ENCODE measurements at places on chromosomes 1 and 21.

DNA sequence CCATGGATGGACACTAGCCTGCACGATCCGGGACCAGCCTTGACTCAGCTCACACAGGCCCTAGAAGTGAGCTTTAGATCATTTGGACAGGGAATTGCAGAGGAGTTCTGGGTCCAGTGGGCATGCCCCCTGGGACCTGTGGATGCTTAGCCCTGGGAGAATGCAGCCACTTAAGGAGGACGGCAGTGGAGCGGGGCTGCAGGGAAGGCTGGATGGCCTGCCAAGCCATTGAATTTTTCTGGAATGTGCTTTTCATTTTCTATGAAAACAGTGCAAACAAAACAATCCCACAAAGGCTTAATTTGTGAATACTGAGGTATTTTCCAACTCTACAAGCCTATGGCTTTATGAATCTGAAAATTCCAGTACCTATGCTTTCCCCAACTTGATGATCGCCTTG is 80.4 kb upstream of the GCLM start:
- DNase-seq: no peak

GRCh38 chr1:9248341-9249262 is 14.0 kb downstream of the H6PD start:
- no peak for DNase-seq

DNA sequence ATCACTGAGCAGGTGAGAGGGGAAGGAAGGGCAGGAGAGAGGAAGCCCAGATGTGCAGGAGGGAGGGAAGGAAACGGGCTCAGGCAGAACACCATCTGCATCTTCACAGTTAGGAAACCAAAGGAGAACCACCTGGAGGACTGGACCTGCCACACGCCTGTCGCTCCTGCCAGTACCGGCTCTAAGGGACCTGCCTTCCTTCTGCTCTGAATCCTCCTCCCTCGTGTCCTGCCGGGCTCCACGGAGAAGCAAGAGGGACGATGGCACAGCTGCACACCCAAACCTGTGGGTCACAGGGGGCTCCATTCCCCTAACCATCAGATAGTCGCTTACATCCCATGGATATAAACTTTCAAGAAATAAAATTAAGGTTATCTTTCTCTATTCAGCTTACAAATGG is 56.1 kb downstream of the TOR1AIP2 start:
- DNase-seq: no peak

- DNase-seq: no peak
These were observed 21.1 kb downstream of the CACNA1E start for GRCh38 chr1:181504399-181504842.

DNA sequence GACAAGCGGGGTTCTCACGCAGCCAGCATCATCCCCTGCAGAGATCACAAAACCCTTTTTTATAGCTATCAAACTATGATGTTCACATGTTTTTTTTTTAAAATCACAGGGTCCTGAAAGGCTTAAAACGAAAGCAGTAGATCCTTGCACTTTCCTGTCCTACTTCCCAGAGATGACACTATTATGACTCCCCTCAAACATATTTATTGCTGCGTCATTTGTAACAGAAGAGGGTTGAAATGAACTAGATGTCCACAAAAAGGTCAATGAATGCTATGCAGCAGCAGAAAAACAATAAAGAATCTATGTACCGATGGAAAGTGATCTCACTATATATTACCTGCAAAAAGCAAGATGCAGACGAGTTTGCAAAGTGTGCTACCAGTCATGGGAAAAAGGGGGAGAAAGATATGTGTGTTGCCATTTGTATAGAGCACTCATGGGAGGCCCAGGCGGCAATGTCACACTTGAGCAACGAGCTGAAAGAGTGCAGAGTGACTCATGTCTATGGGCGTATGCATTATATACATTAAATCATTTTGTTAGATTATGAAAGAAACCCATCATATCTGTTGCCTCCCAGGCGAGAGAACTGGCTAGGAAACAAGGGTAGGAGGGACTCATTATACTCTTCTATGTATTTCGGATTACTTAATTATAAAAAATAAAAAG is 68.9 kb upstream of the PARP1 start:
- DNase-seq: no peak

GRCh38 chr1:104125970-104126369 is 376.3 kb downstream of the AMY1C start:
- DNase-seq: no peak

DNA sequence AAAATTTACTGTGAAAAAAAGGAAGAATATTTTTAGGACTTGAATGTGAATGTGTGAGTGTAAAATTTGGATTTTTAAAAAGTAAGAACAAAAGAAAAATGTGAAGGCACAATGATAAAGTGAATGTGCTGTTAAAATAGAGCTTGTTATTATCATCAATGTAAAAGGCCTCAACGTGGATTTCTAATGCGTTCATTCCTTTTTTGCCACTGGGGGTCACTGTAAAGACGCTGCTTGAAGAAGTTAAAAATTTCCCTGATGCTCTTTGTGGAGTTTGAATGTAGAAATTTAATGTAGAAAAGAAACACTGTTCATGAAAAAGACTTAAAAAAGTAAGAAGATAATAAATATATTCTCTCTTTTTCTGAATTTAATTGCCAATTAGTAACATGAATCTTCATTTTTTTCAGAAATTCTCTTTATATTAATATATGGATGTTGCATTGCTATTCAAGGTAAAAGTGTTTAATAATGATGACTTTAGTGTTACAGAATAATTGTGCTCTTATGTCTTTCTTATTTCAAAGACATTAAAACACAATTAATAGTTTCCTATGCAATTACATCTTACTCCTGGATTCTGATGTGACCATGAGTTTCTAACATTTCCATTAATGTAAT is 161.5 kb downstream of the DNM3 start:
- no peak for DNase-seq

- DNase-seq: no peak
These were observed 19.2 kb downstream of the CLDN19 start for GRCh38 chr1:42720868-42721267.

DNA sequence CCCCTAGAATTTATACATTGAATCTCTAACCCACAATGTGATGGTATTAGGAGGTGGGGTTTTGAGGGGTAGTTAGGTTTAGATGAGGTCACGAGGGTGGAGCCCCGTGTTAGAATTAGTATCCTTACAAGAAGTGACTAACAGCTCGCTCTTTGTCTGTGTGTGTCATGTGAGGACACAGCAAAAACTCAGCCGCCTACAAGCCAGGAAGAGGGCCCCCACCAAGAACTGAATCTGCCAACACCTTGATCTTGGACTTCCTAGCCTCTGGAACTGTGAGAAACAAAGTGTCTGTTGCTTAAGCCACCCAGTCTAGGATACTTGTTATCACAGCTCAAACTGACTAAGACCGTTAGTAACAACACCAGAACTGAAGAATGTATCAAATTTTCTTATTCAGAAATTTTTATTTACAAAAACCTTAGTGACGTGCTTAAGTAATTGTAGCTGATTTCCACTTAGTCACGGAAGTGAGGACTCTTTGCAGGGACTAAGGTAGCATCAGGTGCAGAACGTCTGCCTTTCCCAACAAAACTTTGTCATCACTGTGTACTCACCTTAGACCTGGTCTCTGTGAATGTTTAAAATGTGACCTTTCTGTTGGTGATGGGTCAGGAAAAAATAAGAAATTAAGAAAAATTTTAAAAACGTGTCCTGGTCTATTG is 24.5 kb upstream of the LRRC8C start:
- no peak for DNase-seq

- DNase-seq: no peak
These were observed 176.7 kb downstream of the TTLL7 start for GRCh38 chr1:83822208-83822607.

- DNase-seq: no peak
These were observed 335.9 kb downstream of the RGS7 start for GRCh38 chr1:241020851-241021697.

GRCh38 chr1:42957229-42957879 is 1.3 kb downstream of the SLC2A1 start:
- DNase-seq: no peak

GRCh38 chr21:32951041-32951440 is 74.7 kb upstream of the OLIG2 start:
- DNase-seq: no peak

DNA sequence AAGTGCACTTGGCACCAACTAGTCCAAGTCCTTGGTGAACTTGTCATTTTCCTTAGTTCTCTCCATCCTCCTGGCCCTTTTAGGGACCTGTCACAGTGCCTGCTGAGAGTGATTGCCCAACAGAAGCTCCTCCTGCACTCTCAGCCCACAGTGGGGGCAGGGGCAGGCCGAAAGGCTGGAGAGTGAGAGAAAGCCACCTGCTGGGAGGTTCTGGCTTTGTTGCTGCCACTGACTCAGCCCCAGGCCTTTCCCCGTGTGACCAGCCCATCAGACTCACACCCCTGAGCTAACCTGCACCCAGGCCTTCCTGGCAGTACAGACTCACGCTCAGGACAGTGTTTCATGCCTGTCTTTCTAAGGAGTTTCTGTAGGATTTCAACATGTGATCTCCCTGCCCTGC is 17.1 kb upstream of the PROK1 start:
- no peak for DNase-seq

- no peak for DNase-seq
These were observed 119.9 kb downstream of the ACBD6 start for GRCh38 chr1:180382326-180383115.

GRCh38 chr1:200909757-200910239 is 15.1 kb downstream of the INAVA start:
- no peak for DNase-seq

- no peak for DNase-seq
These were observed 203.2 kb downstream of the RHOU start for GRCh38 chr1:228938537-228938901.

- no peak for DNase-seq
These were observed 1.0 kb downstream of the FTCD start for GRCh38 chr21:46154155-46154954.

DNA sequence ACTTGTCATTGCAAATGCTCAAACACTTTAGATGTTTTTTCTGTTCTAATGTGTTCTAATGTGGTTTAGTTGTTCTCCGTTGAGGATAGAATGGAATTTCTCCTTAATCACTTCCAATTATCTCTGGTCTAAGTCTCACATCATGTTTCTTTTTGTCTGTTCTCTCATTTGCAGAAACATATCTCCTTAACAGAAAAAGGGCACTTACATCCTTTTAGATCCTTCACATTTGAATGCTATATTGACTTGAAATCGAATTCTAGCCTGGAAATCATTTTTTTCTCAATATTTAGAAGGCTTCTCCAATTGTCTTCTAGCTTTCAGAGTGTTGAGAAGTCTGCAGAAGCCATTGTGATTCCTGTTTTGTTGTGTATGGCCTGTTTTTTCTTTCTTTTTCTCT is 7.3 kb upstream of the SAMSN1 start:
- no peak for DNase-seq

DNA sequence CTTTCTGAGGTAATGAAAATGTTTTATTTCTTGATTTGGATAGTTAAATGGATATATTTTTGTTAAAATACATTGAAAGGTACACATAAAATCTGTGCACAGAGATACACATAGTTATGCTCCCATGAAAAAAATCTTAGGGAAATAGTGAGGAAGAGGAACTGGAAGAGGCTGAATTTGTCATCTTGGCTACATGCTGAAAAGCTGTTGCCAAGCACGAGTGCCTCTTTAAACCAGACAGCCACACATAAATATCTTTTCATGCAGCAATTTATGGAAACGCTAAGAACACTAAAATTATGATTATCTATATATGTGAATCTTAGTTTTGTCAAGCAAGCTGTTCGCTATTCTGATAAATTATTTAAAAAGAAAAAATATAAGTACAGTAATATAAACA is 12.8 kb upstream of the ADAR start:
- no peak for DNase-seq

DNA sequence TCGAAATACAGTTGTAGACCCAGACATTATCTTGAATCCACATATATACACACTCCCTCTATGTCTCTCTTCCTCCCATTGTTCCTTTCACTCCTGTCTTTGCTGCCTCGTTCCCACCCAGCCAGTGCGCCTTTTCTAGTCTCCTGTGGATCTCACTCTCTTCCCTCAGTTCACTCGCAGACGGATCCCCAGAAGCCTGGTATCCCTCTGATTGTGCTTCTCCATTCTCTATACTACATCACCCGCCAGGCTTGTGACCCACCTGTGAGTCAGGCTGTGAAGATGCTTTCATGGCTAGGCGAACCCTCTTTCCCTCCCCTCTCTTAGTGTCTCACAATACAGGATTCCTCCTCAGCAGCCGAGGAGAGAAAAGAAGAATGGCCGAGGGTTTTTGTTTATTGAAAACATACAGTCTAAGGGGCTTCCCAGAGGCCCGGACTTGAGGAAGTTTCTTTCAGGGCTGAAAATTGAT is 1.5 kb downstream of the HCN3 start:
- no peak for DNase-seq

- DNase-seq: no peak
These were observed 19.1 kb upstream of the NPHP4 start for GRCh38 chr1:6011161-6011945.

GRCh38 chr1:158285756-158286241 is 3.9 kb upstream of the CD1C start:
- DNase-seq: no peak

DNA sequence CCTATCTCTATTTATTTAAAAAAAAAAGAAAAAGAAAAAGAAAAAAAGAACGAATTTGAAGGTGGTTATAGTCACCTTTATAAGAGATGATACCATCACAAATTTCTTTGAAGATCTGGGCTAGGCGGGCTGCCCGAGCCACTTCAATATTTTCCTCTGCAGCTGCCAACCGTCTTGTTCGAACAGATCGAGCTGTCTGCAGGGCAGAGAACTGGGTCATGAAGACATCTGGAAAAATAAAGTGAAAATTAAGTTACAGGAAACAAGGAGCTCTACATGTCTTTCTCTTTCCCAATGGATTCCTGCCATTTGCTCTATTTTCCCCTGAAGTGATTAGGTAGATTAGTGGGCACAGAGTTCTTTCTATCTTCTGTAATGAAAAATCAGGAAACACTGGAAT is 31.9 kb downstream of the RUSC1 start:
- no peak for DNase-seq

- no peak for DNase-seq
These were observed 278.0 kb downstream of the BRINP2 start for GRCh38 chr1:177448652-177449357.

- peak; percentile 62 for DNase-seq
These were observed 6.5 kb downstream of the KCNN3 start for GRCh38 chr1:154863315-154864174.

GRCh38 chr1:6905790-6906189 is 120.5 kb downstream of the CAMTA1 start:
- no peak for DNase-seq

- DNase-seq: no peak
These were observed 86.4 kb downstream of the NENF start for GRCh38 chr1:212519131-212519530.

- DNase-seq: no peak
These were observed 14.3 kb downstream of the DMRTB1 start for GRCh38 chr1:53473463-53473862.

DNA sequence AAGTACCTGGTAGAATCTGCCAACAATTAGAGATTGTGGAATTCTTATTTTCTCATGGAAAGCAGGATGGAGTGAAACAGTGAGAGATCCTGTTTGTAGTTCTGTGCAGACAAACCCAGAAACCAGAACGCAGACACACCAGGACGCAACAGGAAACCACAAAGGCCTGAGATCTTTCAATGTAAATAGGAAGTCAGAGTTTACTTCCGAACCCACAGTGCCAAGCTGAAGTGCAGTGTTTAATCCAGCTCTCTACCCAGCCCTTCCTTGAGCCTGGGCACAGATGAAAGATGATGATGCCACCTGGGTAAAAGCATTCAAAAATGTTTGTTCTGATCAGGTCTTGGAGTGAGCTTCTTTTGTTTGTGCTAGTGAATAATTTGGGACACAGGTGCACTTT is 244.2 kb upstream of the HOOK1 start:
- no peak for DNase-seq
